Adipose tissue (tissue), 3 donors: ENCODE measurements at places on chromosomes 2 and 18. TPM values are rescaled to one million over a fixed set of nuclear protein-coding genes. Genes with fewer than 3 reads are reported as not detected.

Gene IGFBP5
- 36.1 TPM for polyA plus RNA-seq

Gene ZNF396
- polyA plus RNA-seq, result 0.61 TPM

Gene SULT1C4
- polyA plus RNA-seq, result 2.2 TPM

Gene AP1S3
- polyA plus RNA-seq, result 1.1 TPM

Gene CYS1
- 14.2 TPM for polyA plus RNA-seq

Gene PARD3B
- 13.6 TPM for polyA plus RNA-seq

Gene CAPN14
- 0.19 TPM for polyA plus RNA-seq

Gene GALNT13
- 1.6 TPM for polyA plus RNA-seq

Gene UCN
- 0.83 TPM for polyA plus RNA-seq

Gene ACMSD
- polyA plus RNA-seq, result 0.18 TPM

Gene HOXD3
- polyA plus RNA-seq, result 0.22 TPM

Gene KRTCAP3
- polyA plus RNA-seq, result 2.4 TPM

Gene GPN1
- 19.7 TPM for polyA plus RNA-seq

Gene KCNG2
- polyA plus RNA-seq, result 0.05 TPM

Gene DOK6
- 0.79 TPM for polyA plus RNA-seq

Gene FASTKD2
- 8.3 TPM for polyA plus RNA-seq

Gene B3GNT7
- polyA plus RNA-seq, result 4.5 TPM

Gene CRYBA2
- not detected for polyA plus RNA-seq

Gene PRLH
- not detected for polyA plus RNA-seq

Gene FHOD3
- 2.9 TPM for polyA plus RNA-seq

Gene ECEL1
- 1.3 TPM for polyA plus RNA-seq

Gene CCDC68
- polyA plus RNA-seq, result 1.8 TPM

Gene KATNAL2
- polyA plus RNA-seq, result 6.7 TPM

Gene EFHD1
- polyA plus RNA-seq, result 18.9 TPM

Gene FMNL2
- polyA plus RNA-seq, result 22.3 TPM

Gene C1QL2
- not detected for polyA plus RNA-seq

Gene FTCDNL1
- 3.4 TPM for polyA plus RNA-seq

Gene GPR35
- 0.60 TPM for polyA plus RNA-seq

Gene DPP4
- polyA plus RNA-seq, result 4.2 TPM

Gene ARHGAP28
- polyA plus RNA-seq, result 3.1 TPM

Gene FOXD4L1
- 0.11 TPM for polyA plus RNA-seq

Gene EGR4
- polyA plus RNA-seq, result not detected
